Left kidney (tissue), 8 donors: ENCODE measurements at places on chromosomes 2 and 18.

DNA sequence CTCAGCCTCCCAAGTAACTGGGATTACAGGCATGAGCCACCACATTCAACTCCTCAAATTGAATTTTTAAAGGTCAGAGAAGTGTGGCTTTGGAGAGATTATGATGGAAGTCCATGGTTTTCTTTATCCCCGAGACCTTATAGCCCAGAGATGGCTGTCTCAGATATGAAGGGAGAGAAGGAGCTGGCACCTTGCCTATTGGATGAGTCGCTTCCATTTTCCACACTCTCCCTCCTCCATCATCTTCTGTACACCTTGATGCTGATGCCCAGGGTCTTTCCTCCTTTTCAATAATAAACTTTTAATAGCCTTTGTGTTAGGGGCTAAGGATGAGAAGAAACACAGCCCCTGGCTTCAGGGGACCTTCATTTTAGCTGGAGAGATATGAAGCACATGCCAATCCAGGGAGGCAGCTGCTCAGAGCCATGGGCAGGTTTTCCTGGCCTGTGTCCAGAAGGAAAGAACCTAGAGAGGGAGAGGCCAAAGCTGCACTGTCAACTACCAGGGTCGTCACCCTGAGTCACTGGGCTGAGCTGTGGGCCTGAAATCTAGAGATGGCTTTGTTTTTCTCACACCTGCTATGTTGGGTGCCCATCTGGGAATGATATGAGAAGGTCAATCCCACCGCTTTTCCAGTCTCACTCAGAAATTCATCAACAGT lies 146.0 kb upstream of the SERTAD2 start:
- no peak for DNase-seq

GRCh38 chr2:37274359-37274965 lies 43.0 kb downstream of the NDUFAF7 start:
- no peak for DNase-seq

- DNase-seq = no peak
Observed at GRCh38 chr2:567865-568638, 109.2 kb downstream of the TMEM18 start.

- peak; percentile 55 for DNase-seq
Observed at GRCh38 chr18:74389171-74389927, 67.8 kb downstream of the DIPK1C start.
